ENCODE measurements at places on chromosomes 6 and 20.
A peak's percentile ranks its signal among the peaks of the same experiment; 100 is the strongest.

GRCh38 chr6:42227173-42227850, 9.7 kb upstream of the MRPS10 start:
- no peak for DNase-seq

DNA sequence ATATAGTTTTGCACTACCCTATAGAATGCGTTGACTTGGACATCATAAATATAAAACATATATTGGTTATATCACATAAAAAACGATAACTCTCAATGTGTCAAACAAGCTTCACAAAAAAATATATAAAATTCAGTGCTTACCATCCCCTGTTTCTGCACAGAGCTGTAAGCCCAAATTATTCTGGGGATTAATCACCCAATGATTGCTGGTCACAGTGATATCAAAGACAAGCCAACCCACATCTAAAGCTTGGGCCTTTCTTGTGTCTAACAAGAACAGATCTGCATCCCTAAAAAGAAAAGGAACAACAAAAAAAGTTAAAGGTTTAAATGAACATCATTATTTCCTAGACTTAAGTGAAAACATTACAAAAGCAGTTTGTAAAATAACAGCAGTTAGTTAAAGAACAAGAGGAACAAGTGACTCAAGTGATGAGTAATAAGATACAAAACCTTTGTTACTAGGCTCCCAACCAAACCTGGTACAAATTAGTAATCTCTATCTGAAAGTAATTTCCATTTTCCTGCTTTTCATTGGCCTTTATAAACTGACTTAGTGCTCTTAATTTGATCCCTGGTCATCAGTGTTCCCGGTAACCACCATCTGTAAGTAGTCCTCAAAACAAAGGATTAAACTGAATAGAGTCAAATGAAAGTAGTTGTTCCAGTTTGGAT, 81.1 kb downstream of the BMP5 start:
- DNase-seq, result no peak

GRCh38 chr6:109456710-109457561, 1.4 kb upstream of the MICAL1 start:
- DNase-seq, result no peak

DNA sequence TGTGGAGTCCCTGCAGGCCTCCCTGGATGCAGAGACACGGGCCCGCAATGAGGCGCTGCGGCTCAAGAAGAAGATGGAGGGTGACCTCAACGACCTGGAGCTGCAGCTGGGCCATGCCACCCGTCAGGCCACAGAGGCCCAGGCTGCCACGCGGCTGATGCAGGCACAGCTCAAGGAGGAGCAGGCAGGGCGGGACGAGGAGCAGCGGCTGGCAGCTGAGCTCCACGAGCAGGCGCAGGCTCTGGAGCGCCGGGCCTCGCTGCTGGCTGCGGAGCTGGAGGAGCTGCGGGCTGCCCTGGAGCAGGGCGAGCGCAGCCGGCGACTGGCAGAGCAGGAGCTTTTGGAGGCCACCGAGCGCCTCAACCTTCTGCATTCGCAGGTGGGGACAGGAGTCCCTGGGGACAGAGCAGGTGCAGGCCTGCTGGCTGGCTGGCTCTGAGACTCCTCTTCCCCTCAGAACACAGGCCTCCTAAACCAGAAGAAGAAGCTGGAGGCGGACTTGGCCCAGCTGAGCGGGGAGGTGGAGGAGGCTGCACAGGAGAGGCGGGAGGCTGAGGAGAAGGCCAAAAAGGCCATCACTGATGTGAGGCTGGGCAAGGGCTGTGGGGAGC, 44.7 kb downstream of the MYH7B start:
- DNase-seq, result no peak

- peak; percentile 27 for DNase-seq
These were observed 232.6 kb upstream of the PDE10A start for GRCh38 chr6:165895421-165896165.

DNA sequence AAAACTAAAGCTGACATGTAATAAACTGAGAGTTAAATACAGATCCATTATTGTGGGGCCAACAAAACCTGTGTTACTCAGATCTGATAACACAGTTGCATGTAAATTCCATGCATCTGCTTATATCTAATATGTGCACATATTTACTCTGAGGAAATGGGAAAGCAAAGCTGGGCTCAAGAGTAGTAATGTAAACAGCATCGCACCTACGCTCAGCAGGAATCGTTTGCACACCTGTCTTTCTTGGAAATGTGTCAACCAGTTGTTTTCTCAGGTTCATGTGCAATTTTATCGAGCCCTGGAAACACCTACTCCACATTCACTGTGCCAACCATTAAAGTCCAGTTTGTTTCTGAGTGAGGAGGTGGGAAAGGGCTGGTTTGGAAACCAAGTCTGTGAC, 80.3 kb upstream of the CNKSR3 start:
- DNase-seq, result no peak

Data from urothelium cell line (cell line).